ENCODE measurements at places on chromosomes 3 and 15. TPM values are rescaled to one million over a fixed set of nuclear protein-coding genes. Genes with fewer than 3 reads are reported as not detected.

DNA sequence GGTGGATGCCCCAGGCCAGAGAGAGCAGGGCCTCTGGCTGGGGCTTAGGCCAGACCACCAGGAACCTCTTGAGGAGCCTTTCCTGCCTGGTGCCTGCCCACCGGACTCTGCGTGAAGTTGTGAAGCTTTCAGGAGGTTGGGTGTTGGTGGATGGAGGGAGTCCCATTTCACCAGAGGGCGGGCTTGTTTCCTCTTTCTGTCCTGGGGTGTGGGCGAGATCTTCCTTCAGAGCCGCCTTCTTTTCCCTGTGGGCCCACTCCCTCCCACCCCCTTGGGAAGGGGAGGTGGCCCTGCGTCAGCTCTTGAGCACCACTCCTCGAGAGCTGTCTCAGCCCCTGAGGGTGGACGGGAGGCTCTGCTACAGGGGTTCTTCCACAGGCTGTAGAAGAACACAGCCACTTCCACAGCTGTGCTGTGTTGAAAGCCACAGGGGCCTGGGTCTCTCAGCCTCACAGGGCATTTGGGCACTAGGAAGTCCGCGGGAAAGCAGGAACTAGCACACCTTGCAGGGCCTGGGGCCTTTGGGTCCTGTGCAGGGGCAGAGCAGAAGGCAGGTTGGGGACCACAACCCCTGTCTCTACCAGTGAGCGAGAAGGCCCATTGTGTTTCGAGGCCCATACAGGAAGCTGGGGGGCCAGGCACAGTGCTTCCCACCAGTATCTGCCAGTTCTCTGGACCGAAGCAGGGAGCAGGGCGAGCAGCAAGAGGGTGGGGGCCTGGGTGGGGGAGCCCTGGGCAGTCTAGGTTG is 2.1 kb downstream of the AMIGO3 start:
- no peak for DNase-seq

DNA sequence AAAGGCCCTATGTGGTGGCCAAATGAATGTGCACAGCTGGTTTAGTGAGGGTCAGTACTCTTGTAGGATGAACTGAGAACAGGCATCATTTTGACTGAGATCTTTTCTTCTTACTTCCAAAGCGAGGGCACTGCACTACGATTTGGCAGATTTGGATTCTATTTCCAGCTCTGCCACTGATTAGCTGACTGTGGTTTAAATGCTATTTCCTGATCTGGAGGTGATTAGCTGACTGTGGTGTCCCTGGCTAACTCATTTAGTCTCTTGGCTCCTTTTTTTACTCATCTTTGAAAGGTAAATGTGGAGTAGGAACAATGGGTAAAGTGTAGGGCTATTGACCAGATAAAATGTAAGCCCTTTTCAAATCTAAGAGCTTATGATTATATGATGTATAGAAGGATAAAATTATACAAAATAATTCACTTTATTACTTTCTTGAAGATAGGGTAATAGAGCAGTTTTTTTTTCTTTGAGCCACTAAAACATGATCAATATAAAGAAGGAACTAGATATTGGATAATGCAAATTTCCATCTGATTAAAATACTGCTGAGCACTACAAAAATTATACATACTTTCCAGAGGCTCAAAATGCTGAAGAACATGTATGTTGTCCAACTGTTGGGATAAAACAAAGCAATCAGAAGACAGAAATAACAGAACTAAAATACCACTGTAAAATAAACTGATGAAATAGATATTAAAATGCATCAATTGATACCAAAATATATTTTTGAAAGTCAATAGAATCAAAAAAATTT is 39.7 kb upstream of the PLOD2 start:
- no peak for DNase-seq

DNA sequence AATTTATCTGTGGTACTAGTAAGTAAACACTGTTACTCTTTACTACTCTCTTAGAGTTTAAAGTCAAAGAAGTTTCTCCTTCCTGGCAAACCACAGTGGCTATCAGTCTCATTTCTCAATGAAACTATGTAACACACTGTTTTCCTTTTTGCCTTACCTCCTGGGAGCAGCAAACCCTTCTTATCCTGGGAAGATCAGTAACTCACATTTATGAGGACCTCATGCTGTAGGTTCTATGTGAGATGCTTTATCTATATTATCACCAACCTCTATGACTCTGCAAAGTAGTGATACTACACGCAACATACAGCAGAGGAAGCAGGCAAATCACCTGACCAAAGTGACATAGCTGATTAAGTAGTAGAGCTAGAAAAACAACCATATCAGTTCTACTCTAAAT is 35.3 kb downstream of the PBRM1 start:
- DNase-seq = no peak

DNA sequence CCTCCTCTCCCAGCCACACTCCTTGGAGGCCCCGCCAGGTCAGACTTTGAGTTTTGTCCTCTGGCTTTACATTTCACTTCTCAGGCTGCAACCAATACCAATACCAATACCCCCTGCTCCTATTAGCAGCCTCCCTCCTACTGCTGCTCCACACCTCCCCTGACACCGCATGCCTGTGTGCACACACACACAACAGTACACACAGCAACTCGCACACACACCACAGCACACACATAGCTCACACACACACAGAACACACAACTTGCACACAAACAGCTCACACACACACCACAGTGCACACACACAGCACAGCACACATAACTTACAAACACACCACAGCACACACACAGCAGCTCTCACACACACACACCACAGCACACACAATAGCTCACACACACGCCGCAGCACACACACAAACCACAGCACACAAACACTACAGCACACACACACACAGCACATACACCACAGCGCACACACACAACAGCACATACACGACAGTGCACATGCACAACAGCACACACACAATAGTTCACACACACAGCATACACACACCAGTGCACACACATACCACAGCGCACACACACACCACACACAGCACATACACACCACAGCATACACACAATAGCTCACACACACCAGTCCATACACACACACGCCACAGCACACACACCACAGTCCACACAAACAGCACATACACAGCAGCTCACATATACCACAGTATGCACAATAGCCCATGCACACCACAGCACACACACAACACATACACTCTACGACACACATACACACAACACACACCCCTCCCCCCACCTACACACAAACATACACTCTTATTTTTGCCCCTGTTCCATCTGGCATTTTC is 204.7 kb downstream of the UACA start:
- DNase-seq = no peak

GRCh38 chr3:121504618-121505017 is 41.2 kb downstream of the POLQ start:
- DNase-seq = no peak

- DNase-seq = no peak
Measured at GRCh38 chr3:49732597-49732996, 8.8 kb upstream of the GMPPB start.

- DNase-seq = no peak
Measured at GRCh38 chr3:110813541-110813940, 258.1 kb upstream of the NECTIN3 start.

GRCh38 chr15:36594556-36595090 is 15.2 kb downstream of the CDIN1 start:
- DNase-seq = no peak

- no peak for DNase-seq
Measured at GRCh38 chr3:99789011-99789721, 28.5 kb upstream of the CMSS1 start.

GRCh38 chr15:72916897-72917296 is 133.3 kb upstream of the ADPGK start:
- DNase-seq = no peak

- DNase-seq = no peak
Measured at GRCh38 chr3:172673210-172673679, 37.6 kb downstream of the NCEH1 start.

GRCh38 chr3:53525765-53526703 is 31.6 kb downstream of the CACNA1D start:
- no peak for DNase-seq

GRCh38 chr3:126617571-126617970 is 37.4 kb downstream of the TXNRD3 start:
- DNase-seq = no peak

DNA sequence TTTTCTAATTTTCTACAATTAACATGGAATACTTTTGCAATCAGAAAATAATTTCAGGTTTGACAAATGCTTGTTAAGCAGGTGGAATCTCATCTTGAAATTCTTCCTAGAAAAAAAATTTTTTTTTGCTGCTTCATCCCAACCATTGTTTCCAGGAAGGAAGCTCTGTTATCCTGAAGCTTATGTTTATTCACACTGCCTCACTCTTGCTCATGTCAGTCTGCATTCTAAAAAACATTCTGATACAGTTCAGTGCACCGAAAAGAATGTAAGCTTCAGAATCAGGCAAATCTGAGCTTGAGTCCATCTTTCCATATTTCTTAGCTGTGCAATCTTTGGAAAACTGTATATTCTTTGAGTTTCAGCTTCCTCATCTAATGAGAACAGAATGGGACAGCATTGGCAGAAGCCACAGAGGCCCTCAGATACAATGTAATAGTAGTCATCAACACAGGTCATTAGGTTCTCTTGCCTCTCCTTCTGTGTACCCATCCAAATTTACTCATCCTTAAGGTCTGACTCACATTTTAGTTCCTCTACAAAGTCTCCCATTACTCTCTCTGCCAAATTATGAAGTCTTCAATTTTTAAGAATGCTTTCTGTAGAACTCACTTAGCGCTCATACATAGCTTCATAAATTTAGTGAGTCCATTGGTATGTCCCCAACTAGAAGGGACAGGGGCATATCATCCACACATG is 881.8 kb upstream of the NR2F2 start:
- no peak for DNase-seq

DNA sequence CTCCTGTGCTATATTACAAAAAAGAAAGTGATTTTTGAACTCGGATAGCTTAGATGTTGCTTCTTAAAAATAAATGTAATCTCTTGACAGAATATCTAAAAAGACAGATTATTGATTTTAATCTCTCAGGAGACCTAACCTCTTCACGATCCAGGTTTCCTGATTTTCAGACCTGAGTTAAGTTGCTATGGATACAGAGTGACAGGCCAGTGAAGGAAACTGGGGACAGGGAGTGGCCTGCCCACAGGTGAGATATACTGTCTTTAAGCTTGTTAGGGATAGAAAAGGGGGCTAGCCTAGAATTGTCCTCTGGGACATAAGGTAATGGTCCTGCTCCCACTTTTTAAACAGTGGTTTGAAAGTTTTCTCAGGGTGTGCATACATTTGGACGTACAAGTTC is 73.2 kb downstream of the CCNL1 start:
- no peak for DNase-seq

- DNase-seq = no peak
Measured at GRCh38 chr3:66344848-66345578, 124.2 kb downstream of the SLC25A26 start.

DNA sequence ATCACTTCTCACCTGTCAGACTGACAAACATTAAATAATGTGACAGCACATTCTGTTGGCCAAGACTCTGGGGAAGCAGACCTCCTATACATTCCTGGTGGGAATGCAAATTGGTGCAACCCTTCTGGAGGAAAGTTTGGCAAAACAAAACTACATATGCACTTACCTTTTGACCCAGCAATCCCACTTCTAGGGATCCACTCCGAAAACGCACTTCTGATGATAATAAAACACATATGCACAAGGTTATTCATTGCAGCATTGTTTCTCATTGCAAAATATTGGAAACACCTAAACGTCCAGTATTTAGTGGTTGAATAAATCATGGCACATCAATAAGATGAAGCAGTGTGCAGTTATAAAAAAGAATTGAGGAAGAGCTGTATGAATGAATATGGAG is 145.5 kb upstream of the ABHD17C start:
- DNase-seq = peak; percentile 19

GRCh38 chr15:73965758-73966113 is 26.4 kb downstream of the STOML1 start:
- DNase-seq = no peak

DNA sequence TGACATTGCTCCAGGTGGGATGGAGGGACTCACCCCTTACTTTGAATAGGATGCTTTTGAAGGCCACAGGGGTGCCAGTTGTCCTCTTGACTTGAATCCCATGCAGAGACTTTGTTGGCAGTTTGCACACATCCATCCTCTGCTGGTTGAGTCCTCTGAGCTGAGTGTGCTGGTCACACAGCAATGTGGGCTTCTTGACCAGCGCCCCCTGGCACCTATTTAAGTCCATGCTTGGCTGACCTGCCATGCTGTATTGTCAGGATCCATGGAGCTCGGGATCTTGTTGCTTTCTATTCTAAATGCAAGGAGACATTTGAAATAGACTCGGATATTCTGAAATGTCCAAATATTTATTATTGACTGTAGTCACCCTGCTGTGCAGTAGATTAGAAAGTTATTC is 19.8 kb downstream of the RAB7A start:
- no peak for DNase-seq

GRCh38 chr3:40713795-40714194 is 189.0 kb downstream of the ZNF621 start:
- no peak for DNase-seq

- DNase-seq = no peak
Measured at GRCh38 chr3:122189357-122189756, 5.9 kb downstream of the CASR start.

DNA sequence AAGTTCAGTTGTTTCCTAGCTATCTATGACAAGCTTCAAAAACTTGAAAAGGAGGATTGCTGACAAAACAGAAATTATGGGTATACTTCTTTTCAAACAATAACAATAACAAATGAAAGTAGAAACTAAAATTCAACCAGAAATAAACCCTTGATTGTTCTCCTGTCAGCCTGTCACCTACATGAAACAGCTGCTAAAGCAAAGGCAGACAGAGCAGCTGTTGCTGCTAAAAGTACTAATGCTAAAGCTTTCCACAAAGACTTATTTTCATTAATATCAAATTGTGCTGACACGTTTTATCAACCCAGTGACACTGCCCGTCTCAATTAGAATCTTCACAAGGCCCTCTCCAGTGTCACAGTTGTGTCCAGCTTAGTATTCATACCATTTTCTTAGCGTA is 533.2 kb upstream of the GBE1 start:
- DNase-seq = no peak

GRCh38 chr15:91787198-91787597 is 66.3 kb upstream of the SLCO3A1 start:
- no peak for DNase-seq

DNA sequence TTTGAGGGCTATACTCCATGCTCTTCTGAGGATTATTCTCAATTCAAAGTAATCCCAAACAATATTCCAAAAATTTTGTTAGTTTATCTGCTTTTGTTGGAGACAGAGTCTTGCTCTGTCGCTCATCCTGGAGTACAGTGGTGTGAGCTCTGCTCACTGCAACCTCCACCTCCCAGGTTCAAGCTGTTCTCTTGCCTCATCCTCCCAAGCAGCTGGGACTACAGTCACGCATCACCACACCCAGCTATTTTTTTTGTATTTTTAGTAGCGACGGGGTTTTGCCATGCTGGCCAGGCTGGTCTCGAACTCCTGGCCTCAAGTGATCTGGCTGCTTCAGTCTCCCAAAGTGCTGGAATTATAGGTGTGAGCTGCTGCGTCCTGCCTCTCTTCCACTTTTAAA is 39.1 kb downstream of the MEF2A start:
- DNase-seq = no peak

Gene PLA2G4E
- total RNA-seq = not detected

Gene BUB1B
- total RNA-seq = not detected

Gene CKMT1B
- 0.13 TPM for total RNA-seq

Gene PRR20G
- not detected for total RNA-seq

Gene AHSG
- total RNA-seq = not detected

Gene GAP43
- total RNA-seq = 0.42 TPM

Gene RARRES1
- total RNA-seq = 93.0 TPM

Gene ERC2
- total RNA-seq = 1.7 TPM

Gene RASL12
- total RNA-seq = 123 TPM

Gene APOD
- total RNA-seq = 547 TPM

Gene IFT122
- total RNA-seq = 19.5 TPM

Gene IFRD2
- total RNA-seq = 106 TPM

Gene A4GNT
- not detected for total RNA-seq

Gene CPA3
- 3.7 TPM for total RNA-seq

Gene CNTN3
- 1.2 TPM for total RNA-seq

Gene AADACL2
- total RNA-seq = 0.33 TPM

All from esophagus muscularis mucosa (tissue), 4 donors.